Tibial nerve (tissue), 4 donors: ENCODE measurements at places on chromosomes 4 and X.

- DNase-seq = no peak
Measured at GRCh38 chr4:137039370-137039769, 492.9 kb downstream of the PCDH18 start.

DNA sequence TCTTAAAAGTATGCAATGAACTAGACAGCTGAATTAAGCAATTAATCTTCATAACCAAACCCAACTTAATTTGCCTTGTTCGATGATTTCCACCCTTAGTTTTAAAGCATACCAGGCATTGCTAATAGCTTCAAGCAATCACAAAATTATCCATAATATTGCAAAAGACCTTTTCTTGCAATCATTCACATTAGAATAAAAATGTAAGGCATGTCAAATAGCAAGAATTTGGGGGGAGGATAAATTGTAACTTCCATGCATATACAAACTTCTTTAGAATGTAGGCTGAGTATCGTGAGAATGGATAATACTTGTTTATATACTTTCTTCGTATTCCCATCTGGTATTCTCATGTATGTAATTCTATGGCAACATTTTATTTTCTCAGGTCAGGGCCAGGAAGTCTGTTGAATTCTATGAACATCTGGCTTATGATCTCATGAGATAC is 28.7 kb upstream of the BMP2K start:
- DNase-seq = no peak

- DNase-seq = no peak
Measured at GRCh38 chr4:81062001-81062400, 31.5 kb downstream of the BMP3 start.

DNA sequence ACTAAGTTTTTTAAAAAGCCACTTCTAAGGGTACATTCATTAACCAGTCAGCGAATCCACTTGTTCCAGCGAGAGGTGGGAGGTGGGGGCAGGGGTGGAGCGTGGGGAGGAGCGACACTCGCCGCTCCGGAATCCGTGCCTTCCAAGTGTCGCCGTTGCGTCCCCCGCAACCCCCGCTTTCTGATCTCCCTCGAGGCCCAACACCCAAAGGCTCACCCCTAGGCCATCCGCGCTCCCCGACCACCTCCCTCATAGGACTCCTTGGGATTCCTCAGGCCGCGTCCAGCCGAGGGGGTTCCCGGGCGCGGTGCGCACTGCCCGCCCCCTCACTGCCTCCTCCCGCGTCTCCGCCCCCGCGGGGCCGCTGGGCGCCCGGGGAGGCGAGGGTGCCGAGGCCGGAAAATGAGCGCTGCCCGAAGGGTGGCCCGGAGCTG is 108.1 kb upstream of the STOX2 start:
- no peak for DNase-seq
